ENCODE measurements at places on chromosomes 6 and 20. TPM values are rescaled to one million over a fixed set of nuclear protein-coding genes. Genes with fewer than 3 reads are reported as not detected.

GRCh38 chr20:36784900-36785299 is 11.3 kb upstream of the DSN1 start:
- no peak overlapping the region for H3K4me3 ChIP-seq
- H3K27me3 ChIP-seq: no peaks in the 10 kb centered on the region
- no peak for DNase-seq
- H3K36me3 ChIP-seq: no peaks in the 10 kb centered on the region
- no peak overlapping the region for H3K27ac ChIP-seq

DNA sequence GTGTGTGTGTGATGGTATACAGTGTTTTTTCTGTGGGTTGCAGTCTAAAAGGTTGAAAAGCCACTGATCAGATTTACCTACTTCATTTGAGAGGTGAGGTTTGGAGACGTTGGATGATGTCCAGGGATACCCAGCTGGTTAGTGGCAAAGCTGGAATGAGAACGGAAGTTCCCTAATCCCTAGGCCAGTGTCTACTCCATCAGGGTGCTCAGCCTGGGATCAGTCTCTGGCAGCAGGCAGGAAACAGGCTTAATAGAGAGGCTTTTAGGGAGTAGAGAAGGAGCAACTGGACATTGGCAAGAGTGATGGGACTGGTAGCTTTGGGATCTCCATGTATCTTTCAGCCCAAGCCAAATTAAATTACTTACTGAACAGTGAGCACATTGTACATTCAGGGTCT is 80.7 kb downstream of the C6orf52 start:
- no peak overlapping the region for H3K4me3 ChIP-seq
- no peaks in the 10 kb centered on the region for H3K36me3 ChIP-seq
- H3K27me3 ChIP-seq: no peaks in the 10 kb centered on the region
- peaks cover 3% of the 10 kb centered on the region for H3K4me1 ChIP-seq
- no peak for DNase-seq
- H3K27ac ChIP-seq: no peak overlapping the region

Gene PRL
- total RNA-seq: not detected

DNA sequence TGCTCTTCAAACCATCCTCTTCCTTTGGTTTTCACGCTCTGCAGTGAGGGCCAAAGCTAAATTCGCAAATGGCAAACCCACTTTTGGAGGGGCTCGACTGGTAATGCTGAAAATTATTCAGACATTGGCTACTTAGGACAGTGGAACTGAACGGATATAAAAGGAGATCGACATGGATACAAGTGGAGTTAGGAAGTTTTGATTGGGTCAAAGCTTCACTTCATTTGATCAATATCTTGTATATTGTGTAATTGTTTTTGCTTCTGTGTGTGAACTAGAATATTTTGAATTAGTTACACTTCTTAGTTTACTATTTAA is 1.2 kb downstream of the FAM8A1 start:
- H3K4me1 ChIP-seq: peaks cover 22% of the 10 kb centered on the region
- peak overlapping the region; percentile 98 for H3K27ac ChIP-seq
- no peaks in the 10 kb centered on the region for H3K36me3 ChIP-seq
- no peak for DNase-seq

Gene RGS17
- 0.09 TPM for total RNA-seq

- no peaks in the 10 kb centered on the region for H3K4me1 ChIP-seq
- no peaks in the 10 kb centered on the region for H3K36me3 ChIP-seq
- DNase-seq: no peak
- H3K27me3 ChIP-seq: peaks cover 4% of the 10 kb centered on the region
- no peak within 1 kb of the TSS for H3K27ac ChIP-seq
Observed at GRCh38 chr20:58515233-58516212, at the start of gene APCDD1L. APCDD1L (minus strand) TSS chr20:58515399; CDS start chr20:58514707, 692 bp downstream.

- no peaks in the 10 kb centered on the region for H3K27me3 ChIP-seq
- H3K36me3 ChIP-seq: peaks cover 2% of the 10 kb centered on the region
- DNase-seq: no peak
- no peak overlapping the region for H3K27ac ChIP-seq
- H3K4me3 ChIP-seq: no peak overlapping the region
Observed at GRCh38 chr6:143490775-143491174, 20.7 kb downstream of the FUCA2 start.

Gene NFKBIE
- 4.9 TPM for total RNA-seq

GRCh38 chr6:43476746-43477145 is 624 bp upstream of the TJAP1 start:
- no peaks in the 10 kb centered on the region for H3K36me3 ChIP-seq
- no peak overlapping the region for H3K27ac ChIP-seq
- no peak overlapping the region for H3K4me3 ChIP-seq
